ENCODE measurements at places on chromosomes 11 and 22. TPM values are rescaled to one million over a fixed set of nuclear protein-coding genes. Genes with fewer than 3 reads are reported as not detected.

DNA sequence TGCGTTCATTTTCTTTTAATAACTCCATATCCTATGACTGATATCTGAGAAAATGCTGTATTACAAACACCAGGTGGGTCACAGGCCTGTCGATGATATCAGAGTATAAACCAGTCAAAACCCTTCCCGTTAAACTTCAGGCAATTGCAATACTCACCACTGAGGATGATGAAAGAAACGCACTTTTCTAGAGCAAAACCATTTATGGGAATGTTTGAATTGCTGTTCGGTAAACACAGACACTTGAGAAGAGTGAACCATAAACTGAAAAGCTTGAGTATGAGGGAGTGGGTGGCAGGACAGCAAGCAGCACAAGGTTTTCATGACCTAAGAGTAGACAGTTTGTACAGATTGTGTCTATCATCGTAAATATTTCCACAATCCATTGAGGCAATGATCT lies 139.8 kb upstream of the CEP126 start:
- no peak for DNase-seq

The OR56A1 gene
- not detected for total RNA-seq

The SHANK2 gene
- 8.0 TPM for total RNA-seq

The MISFA gene
- total RNA-seq = not detected

The SLC5A1 gene
- not detected for total RNA-seq
